ENCODE measurements at places on chromosomes 7 and 10.

GRCh38 chr7:25385506-25386136 is 157.3 kb upstream of the NPVF start:
- DNase-seq, result no peak

DNA sequence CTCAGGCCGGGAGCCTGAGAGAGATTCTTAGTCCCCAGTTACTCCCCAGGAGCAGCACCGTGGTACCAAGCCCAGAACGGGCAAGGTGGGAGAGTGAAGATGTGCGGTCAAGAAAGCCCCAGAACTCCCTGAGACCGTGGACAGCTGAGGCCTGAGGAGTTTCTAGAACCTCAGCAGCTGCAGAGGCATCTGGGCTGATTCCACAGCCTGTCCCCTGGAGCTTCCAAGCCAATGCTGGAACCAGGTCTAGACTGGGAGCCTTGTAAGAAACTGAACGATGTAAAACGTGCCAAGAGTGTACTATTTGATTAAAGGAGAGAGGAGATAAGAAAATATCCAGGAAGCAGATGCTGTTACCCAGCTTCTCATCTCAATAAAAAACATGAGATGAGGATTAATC is 366.3 kb downstream of the TNS3 start:
- no peak for DNase-seq

DNA sequence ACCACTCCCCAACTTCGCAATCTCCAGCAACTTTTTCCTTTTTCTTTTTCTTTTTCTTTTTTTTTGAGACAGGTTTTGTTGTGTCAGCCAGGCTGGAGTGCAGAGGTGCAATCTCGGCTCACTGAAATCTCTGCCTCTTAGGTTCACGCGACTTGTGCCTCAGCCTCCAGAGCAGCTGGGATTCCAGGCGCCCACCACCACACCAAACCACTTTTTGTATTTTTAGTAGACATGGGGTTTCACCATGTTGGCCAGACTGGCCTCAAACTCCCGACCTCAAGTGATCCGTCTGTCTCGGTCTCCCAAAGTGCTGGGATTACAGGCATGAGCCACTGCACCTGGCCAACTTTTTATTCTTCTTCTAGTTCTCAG is 55.0 kb downstream of the KIAA1549 start:
- DNase-seq, result no peak

GRCh38 chr7:16918288-16918895 is 36.6 kb upstream of the AGR3 start:
- DNase-seq, result no peak

GRCh38 chr7:40133561-40134427 is 628 bp downstream of the MPLKIP start:
- DNase-seq, result no peak

- no peak for DNase-seq
Measured at GRCh38 chr7:122626785-122627184, 72.1 kb downstream of the RNF133 start.

DNA sequence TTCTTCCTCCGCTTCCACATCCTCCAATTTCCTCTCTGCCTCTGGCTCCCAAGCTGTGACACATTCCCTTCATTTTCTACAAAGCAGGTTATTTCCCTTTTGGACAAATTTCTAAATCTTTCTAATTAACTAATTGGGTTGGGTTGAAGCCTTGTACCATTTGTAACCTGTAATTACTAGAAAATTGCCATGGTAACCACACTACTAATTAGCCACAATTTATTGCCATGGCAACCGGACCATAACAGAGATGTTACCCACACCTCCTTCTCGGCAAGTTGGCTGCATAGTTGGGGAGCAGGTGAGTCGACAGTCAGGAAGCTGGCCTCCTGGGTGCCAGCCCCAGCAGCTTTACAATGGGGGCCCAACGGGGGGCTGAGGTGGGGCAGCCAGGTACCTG is 61.6 kb downstream of the GOLGA7B start:
- DNase-seq, result no peak

DNA sequence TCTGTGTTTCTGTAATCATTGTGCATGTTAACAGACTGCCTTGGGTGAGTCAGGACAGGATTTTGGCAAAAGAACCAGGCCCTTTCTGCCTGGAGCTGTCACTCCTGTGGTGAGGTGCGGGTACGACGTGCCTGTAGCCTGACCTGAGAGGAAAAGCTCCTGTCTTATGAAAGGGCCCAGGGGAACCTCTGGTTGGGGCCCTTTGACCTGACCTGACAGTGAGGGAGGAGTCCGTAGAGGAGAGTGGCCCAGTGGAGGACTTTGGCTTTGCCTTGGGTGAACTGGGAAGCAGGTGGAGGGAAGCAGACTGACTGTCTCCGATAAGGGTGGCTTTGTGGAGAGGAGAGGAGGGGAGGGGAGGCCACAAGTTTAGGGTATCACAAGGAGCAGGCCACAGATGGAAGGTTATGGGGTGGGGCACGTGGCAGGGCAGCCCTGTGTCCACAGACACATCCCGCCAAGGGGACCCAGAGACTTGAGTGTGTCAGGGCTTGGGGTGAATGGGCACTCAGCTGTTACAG is 6.9 kb downstream of the PFKP start:
- no peak for DNase-seq

DNA sequence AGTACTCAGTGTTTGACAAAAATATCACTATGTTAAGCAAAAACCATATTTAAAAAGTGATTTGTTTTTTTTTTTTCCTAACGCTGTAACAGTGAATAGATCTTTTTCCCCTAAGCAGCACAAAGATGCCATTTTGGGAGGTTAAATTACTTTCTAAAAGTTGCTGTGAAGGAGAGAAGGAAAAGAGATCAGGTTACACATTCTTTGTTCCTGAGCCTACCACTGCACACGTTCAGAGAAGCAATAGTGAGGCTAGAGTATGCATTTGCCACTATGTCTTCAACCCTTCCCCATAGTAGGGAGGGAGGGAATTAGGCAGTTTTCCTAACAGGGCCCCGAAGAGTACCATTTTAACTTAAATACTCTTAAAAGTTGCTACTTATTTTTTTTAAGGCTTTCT is 38.9 kb downstream of the BMPR1A start:
- DNase-seq, result no peak

Data from NCI-H524 treated with DMSO at 0.1 percent for 48 hours (cell line).